Activated naive CD8-positive, alpha-beta T cell treated with anti-CD3 and anti-CD28 coated beads, Interleukin-2, amount 10 ng/mL, durations not matched to agents 7 days and 5 days (primary cell): ENCODE measurements at places on chromosomes 2 and 18. TPM values are rescaled to one million over a fixed set of nuclear protein-coding genes. Genes with fewer than 3 reads are reported as not detected.

Gene REG3G
- total RNA-seq: not detected

Gene XDH
- total RNA-seq: not detected

Gene SGPP2
- 0.89 TPM for total RNA-seq

DNA sequence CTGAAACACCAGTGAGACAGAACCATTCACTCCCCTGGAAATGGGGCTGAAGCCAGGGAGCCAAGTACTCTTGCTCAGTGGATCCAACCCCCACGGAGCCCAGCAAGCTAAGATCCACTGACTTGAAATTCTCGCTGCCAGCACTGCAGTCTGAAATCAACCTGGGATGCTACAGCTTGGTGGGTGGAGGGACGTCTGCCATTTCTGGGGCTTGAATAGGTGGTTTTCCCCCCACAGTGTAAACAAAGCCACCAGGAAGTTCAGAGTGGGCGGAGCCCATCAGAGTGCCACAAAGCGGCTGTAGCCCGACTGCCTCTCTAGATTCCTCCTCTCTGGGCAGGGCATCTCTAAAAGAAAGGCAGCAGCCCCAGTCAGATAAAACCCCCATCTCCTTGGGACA is 292.8 kb downstream of the LNPK start:
- DNase-seq: no peak

DNA sequence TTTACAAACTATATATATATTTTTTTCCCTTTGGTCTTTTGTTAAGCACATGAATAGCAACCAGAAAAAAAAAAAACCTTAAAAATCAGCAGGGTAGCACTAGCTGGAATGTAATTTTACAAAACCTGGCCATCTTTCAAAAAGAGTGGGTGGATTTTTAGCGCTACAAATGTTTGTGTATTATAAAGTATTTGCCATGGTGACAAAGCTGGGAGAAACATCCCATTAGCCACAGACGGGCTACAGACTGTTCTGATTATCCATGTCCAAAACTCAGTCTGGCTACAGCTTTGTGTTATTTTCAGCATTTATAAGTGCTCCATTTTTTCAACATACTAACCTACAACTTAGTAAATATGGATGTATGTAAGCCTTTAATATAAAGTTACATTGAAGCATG is 249.5 kb upstream of the TANK start:
- DNase-seq: no peak

- DNase-seq: no peak
These were observed 246.9 kb upstream of the SLC39A10 start for GRCh38 chr2:195410074-195410671.

DNA sequence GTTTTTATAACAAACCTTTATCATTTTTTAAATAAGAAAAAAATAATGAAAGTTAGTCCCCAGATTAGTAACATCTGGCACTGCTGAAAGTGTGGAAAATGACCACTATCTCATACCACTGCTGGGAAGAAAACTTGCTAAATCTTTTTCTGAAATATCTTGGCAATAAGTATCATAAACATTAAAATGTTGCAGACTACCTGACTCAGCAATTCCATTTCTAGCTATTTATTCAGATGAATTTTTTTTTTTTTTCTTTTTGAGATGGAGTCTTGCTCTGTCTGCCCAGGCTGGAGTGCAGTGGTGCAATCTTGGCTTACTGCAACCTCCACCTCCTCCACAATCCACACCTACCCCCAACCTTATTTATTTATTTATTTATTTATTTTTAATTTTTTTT is 35.3 kb upstream of the SOS1 start:
- DNase-seq: no peak

DNA sequence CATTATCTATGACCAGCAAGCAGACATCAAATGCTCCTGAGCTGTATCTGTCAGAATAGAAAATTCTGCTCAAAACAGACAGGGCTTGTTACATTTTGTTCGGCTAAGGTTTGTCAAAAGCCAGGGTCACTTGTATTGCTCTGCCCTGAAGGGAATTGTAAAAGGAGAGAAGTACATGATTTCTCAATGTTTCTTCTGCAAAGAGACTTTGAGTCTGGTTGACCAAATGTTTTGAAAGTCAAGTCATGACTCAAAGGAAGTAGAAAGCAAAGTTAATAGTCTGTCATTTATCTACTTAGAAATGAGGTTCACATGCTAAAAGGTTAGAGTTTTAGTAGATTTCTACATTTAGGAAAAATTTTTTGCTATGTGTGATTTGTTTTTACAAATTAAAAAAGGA is 1624.1 kb upstream of the ZEB2 start:
- no peak for DNase-seq

- no peak for DNase-seq
These were observed 70.8 kb downstream of the QPCT start for GRCh38 chr2:37415128-37415820.

- DNase-seq: no peak
These were observed 208.6 kb upstream of the HAAO start for GRCh38 chr2:43001055-43001378.

DNA sequence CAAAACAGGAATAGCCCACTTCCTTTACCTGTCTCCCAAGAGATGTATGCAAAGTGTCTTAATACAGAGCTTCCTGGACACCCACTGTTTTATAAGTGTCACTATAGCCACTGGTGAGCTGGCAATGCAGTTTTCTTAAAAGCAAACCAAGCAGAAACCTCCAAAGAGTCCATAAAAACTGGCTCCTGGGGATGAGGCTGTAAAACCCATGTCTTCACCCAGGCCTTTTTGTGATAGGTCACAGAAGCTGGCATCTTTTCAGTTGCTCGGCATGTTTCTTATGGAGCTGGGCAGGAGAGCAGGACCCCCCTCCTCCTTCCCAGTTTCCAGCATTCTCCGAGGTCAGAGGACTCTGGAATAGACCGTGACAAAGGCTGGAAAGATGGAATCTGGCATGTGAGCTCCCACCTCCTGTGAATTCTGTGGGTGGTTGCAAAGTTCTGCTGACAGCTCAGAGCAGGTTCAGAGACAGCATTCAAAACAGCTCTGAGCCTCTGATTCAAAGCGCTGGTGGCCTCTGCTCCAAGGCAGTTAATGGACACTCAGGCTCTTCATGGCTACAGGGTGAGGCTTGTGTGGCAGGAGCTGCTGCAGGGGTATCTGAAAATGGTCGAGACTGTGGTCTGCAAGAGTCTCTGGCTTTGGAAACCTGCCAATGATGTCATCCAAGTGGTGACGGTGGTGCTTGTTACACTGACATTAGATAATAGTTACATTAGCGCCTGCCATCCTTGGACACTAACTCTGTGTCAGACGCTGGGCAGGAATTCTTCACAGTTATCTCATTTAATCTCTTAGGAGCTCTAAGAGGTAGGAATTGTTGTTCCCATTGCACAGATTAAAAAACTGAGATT is 283.4 kb downstream of the CLIP4 start:
- no peak for DNase-seq

GRCh38 chr18:39773646-39774045 is 2181.4 kb upstream of the PIK3C3 start:
- DNase-seq: no peak

- DNase-seq: no peak
These were observed 14.9 kb downstream of the KIAA1328 start for GRCh38 chr18:36843784-36844183.

DNA sequence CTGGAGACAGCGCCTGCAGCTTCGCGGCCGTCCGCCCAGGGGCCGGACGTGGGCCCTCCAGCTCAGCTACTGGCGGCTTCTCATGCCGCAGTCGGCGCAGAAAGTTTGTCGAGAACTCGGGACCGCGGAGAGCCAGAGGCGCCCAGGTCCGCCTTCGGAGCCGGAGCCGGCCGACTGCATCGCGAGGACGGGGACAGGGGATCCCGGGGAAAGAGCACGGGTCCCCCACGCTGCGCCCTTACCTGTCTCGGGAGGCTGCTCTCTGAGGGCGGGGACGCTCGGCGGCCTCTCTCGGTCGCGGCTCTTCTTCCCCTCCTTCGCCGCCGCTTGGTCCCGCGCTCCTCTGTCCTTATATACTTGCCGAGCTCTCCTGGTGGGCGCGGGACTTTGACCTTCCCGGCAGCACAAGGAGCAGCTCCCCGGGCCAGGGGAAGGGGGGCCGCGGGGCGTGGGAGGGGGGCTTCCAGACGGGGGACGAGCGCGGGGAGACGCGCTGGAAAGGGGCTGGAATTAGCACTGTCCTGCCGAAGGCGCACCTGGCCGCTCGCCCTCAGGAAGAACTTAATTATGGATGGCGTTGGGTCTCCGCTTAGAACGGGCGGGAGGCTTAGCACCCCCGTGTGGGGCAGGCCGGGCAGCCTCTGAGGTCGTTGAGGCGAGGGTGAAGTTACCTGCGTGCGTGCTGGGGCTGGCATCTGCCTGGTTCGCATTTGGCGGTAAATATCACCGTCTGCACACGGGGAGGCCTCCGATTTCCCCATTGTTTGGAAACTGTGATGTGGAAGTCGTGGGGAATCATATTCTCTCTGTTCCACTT is at the start of gene POMC:
TSS of gene POMC (minus strand) at position 325 of the 817 bp plus-strand sequence. CDS start 3,808 bp downstream, outside the sequence.
- DNase-seq: peak; percentile 67

GRCh38 chr2:128318776-128319464 is at the start of gene HS6ST1:
Gene HS6ST1, minus strand, starts transcription at chr2:128318868. Its CDS starts 305 bp downstream, at chr2:128318563.
- peak; percentile 97 for DNase-seq
